NCI-H226 (cell line): ENCODE measurements at places on chromosomes 12 and 14.

DNA sequence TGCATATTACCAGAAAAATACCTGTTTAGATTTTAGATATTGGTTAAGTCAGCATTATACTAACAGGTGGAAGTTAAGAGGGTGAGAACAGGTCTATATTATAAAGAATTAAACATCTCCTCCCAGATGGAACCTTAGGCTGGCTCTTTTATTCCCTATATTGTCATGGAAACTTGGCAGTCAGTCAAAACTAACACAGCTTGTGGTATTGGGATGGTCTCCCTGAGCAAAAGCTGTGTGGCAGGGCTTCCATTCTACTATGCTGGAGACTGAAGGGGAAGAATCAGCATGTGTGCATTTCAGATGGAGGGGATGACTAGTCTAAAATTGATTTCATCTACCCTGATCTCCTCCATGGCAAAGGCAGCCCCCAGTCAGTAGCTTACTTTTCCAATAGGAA is 66.7 kb downstream of the SMOC1 start:
- no peak for DNase-seq

- DNase-seq = no peak
Observed at GRCh38 chr14:72701605-72702004, 192.3 kb downstream of the DPF3 start.

- peak; percentile 47 for DNase-seq
Observed at GRCh38 chr12:91053951-91054715, 3.7 kb downstream of the KERA start.

GRCh38 chr14:25017562-25017961 is 32.4 kb downstream of the STXBP6 start:
- DNase-seq = no peak

DNA sequence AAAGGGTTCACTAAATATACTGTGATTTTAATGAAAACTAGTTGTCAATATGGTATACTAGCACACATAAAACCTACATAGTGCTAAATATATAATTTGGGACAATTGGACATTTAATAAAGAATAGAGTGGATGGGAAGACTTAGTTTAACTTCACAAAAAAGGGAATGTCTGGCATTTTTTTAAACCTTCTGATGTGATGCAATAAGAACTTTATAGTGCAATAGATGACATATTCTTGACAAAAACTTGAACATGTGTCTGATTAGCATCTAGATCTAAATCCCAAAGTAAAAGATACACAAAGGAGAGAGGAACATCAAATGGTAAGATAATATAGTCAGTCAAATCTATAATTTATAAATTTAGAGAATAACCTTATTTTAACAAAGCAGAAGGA is 488.3 kb upstream of the SYT1 start:
- no peak for DNase-seq

- DNase-seq = no peak
Observed at GRCh38 chr12:121379945-121380344, 20.0 kb upstream of the RNF34 start.

DNA sequence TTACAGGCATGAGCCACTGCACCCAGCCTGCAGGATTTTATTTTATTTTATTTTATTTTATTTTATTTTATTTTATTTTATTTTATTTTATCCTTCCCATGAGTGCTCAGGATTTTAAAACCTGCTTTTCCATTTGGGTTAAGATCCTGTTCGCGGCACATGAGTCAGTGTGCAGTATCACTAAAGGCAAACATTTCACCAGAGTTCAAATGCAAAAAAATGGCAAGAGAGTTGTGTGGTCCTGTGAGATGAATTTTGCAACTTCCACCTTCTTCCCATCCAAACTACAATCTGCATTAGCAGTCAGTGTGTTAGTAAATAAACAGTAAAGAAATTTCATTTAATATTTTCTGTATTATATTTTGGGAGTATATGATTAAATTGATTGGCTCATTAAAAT is 29.0 kb downstream of the MOAP1 start:
- DNase-seq = no peak

GRCh38 chr14:90387206-90387760 is 9.5 kb upstream of the CALM1 start:
- no peak for DNase-seq

GRCh38 chr12:24223926-24224325 is 274.5 kb upstream of the SOX5 start:
- no peak for DNase-seq

DNA sequence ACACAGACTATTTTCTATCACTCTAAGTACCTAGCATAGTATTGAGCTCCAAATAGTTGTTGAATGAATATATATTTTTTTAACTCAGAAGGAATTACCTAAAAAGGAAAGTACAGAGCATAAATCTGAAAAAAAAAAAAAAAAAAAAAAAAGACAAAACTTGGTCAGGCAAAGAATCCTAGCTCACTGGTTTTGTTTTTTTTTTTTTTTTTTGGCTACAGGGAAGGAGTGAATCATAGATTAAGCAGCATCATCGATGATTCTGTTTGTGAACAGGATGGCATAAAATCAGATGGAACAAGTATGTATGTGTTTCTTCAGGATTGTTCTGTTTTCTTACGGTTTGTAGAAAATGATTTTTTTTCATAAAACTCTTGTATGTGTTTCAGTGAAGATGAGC is 66.1 kb upstream of the BCAT1 start:
- no peak for DNase-seq

DNA sequence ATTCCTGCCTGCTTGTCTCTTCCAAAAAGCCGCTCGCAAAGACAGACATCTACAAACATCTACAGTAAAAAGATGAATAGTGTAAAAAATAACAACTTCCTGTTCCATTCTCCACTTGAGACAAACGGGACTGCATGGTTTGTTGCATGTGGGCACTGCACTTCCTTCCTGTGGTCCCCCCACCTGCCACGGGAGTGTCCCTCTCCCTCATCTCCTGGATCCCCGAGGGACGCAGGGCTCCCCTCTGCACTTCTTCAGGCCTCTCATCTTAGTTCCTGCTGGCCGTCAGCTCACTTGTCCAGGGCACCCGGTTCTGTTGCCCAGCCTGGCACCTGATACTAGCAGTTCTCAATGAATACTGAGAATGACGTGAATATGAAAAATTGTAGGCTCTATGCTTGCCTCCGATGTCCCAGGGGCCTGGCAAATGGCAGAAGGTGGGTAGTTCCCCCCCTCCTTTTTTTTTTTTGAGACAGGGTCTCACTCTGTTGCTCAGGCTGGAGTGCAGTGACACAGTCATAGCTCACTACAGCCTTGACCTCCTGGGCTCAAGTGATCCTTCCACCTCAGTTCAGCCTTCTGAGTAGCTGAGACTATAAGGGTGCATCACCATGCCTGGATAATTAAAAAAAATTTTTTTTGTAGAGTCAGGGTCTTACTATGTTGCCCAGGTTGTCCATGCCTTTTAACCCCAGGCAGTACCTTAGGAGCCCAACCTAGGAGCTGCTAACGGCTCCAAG is 3.5 kb upstream of the KLC1 start:
- DNase-seq = no peak

DNA sequence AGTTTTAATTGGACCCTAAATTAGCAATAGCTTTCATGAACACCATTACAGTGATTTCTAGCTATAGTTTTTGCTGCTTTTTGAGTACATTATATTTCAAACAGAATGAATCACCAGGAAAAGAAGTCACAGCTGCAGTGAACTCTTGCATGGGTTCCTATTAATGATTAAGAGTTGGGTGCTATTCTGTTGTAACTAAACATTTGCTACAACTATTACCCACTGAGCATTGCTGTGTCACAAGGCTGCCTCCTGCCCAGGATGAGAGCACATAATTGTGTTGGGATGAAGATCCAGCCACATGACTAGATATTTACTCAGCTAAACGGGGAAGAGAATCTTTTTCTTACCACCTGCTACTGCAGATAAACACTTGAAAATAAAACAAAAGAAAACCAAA is 152.7 kb downstream of the GXYLT1 start:
- DNase-seq = no peak

DNA sequence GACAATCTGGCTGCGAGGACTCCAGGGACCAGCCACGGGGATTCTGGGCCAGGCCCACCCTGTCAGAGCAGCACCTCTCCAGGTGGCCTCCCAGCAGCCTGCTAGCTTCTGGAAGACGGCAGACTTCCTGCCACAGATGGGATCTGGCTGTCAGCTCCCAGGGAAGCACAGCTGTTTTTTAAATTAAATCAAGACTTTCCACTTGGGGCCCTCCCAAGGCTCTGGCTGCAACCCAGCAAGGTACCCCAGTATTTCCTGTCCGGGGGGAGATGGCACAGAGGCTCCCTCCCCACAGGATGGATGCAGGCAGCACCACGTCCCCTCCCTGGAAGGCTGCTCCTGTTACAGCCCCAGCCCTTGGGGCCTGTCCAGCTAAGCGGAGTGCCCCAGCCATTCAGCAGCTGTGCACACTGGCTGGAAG is 56.9 kb downstream of the ACTN1 start:
- no peak for DNase-seq

- DNase-seq = no peak
Observed at GRCh38 chr12:65419284-65420072, 141.0 kb downstream of the MSRB3 start.

DNA sequence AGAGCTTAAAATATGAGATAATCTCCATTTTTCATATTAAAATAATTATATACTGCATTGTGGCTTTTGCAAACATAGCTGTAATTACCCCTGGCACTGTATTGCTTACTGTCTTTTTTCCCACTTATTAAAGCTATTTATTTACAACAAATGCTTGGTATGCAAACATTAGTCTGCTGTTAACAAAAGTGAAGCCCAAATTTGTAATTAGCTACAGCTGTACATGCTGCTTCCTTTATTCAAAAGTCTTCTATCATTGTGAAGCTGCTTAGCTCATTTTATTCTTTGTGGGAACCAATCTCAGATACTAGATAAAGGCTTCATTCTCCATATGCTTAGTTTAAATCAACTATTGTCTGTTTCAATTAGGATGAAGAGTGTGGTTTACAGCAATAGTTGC is 425.8 kb upstream of the FOXG1 start:
- DNase-seq = no peak

GRCh38 chr12:26867080-26867479 is 34.1 kb upstream of the ITPR2 start:
- DNase-seq = no peak

DNA sequence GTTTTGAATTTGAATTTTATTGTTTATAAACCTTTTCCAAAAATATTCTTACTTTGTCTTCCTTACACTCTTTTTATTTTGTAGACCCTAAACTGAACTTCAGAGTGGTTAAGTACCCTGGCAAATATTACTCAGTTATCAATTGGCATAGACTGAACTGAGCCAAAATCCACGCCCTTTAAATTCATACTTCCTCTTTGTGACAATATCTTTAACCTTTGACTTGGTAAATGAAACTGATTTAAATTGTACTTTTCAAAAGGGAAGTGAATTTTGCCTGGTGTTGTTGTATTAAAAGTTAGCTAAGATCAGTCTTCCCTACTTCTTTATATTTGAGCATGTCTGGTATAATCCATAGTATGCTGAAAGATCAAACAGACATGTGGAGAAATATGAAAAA is 184.3 kb upstream of the USP15 start:
- DNase-seq = no peak

GRCh38 chr12:11695321-11695720 is 45.8 kb downstream of the ETV6 start:
- no peak for DNase-seq

DNA sequence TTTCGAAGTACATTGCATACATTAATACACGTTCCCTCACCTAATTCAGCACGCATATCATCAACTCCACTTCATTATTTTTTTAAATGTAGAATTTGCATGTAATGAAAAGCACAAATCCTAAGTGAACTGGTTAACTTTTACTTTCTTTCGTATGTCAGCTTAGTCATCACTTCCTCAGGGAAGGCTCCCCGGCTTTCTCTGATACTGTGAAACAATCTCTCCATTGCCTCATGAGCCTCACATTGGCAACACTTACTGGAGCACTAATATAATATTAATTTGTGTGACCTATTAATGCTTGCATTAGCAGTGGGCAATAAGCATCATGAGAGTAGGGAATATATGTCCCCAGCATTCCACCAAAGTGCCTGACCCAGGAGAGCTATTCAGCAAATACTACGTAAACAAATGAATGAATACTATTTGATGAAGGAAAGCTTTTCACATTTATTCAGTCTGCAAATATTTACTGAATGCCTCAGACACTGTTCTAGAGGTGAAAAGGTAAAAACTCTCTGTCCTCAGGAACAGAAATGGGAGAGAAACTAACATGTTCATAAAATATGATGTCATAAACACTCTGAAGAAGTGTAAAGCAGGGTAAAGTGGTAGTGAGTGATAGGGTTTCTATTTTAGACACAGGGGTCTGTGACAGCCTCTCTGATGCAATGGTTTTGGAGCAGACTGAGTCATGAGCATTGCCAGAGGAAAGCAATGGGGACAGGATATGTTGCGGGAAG is 327.5 kb upstream of the DIO2 start:
- no peak for DNase-seq

GRCh38 chr12:80761838-80762237 is 45.1 kb downstream of the MYF5 start:
- no peak for DNase-seq

DNA sequence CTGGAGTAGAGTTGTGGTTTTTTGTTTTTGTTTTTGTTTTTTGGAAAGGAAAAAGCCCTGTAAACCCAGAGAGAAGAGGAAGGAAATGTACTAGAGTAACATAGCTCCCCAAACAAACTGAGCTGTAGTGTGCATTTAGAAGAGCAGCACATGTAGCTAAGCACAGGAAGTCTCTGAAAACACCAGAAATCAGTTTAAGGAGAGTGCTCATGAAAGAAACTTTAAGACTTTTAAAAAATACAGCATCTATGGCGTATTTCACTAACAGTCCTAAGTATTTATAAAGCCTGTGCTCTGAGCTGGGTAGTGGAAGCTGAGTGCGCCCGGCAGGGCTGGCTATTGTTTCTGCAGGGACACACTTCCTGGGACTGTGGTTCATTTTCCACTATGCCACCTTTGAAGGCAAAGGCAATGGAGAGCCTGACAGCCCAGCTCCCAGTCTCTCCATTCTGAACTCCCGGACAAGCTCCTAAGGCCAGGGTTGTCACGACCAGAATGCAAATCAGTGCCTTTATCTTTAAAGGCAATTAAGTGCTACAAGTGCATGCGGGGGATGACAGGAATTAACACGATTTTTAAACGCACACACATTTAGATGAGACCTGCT is 45.4 kb downstream of the NIN start:
- DNase-seq = no peak

- DNase-seq = no peak
Observed at GRCh38 chr12:8123124-8123912, at the start of gene CLEC4A. Gene CLEC4A (plus strand): TSS chr12:8123617. CDS start chr12:8123879, 262 bp downstream.

DNA sequence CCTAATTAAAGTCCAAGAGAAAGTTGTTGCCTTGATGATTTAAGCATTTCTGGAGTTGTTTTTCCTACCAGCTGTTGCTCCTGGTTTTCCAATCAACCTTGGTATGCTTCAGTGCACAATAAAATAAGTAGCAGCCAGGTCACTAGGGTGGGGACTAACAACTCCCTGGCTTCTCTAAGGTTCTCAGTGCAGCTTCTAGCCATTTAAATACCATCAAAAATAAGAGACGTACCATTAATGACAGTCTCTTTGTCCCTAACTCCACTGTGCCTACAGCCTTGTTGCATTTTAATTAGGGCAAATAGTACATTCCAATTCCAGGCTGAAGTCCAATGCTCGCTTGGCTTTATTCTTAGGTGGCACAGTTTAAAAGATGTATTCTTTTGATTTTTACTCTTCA is 11.8 kb downstream of the STON2 start:
- no peak for DNase-seq
